ENCODE measurements at places on chromosomes 5 and 9.
A peak's percentile ranks its signal among the peaks of the same experiment; 100 is the strongest.

DNA sequence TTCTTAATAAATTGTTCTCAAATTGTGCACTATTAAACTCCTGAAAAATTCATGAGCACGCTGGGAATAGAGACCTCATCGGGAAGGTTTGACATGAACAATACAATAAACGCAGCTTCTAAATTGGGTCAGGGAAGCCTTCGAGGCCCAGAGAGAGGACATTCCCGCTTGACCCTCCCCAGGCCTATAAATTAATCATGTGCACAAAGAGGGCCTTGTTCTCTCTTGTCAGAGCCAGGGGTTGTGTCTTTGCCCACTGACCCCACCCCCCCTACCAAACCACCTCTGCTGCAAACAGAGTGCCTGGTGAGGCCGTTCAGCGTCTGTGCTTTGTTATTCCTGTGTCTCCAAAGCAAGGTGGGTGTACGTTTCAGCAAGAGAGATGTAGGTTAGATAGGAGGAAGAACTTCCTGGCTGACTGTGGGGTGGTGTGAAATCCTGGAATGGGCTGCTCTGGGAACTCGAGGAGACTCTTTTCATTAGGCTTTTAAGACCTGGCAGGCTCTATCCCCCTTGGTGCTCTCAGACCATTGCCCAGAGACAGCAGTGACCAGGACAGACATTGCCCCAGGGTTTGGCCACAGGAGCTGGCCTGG, 18.2 kb upstream of the DAB2IP start:
- no peak for DNase-seq

DNA sequence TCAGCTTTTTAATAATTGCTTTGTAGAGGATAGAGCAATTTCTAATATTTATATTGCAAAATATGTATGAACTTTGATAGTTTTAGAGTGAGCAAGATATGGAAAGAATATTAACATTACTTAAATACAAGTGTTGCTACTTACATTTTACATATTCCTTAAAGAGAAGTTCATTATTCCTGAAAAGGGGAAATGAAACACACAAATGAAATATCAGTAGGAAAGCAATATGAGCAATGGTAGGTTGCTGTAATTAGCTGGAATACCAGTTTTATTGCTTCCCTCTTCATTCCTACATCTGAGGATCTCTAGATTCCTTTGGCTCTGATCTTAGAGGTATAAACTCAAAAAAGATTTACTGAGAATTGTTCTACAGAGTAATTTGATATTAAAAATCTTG, 414.1 kb downstream of the FAM170A start:
- DNase-seq: no peak

DNA sequence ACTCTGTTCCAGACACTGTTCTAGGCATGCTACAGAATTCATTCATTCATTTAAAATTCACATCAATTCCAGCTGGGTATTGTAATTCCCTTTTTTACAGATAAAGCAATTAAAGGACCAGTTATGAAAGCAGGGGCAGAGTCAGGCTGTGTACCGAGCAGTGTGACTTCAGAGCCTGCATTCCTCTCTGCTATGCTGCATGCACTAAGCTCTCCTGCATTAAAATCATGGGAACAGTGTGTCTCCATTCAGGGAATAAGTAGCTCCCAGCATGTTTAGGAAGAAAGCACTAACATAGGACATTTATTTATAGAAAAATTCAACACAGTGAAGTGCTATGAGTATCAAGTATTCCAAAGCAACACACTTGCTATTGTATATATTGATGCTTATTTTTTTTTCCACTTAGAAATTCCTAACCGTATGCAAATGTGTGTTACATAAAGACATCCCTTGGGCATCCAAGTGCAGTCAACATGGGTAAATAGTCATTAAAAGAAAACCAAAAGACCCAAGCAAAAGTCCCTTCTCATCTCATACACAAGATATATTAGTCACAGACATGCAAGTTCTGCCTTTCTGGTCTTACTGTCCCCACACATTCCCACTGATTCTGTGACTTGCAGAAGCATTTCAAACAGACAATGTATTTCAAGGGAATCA, 173.7 kb downstream of the GABRB2 start:
- no peak for DNase-seq

GRCh38 chr9:129282272-129282671, 104.2 kb upstream of the IER5L start:
- DNase-seq: no peak

GRCh38 chr9:84849049-84849448, 179.5 kb downstream of the NTRK2 start:
- no peak for DNase-seq

GRCh38 chr5:32413466-32414263, 30.9 kb downstream of the ZFR start:
- DNase-seq: no peak

DNA sequence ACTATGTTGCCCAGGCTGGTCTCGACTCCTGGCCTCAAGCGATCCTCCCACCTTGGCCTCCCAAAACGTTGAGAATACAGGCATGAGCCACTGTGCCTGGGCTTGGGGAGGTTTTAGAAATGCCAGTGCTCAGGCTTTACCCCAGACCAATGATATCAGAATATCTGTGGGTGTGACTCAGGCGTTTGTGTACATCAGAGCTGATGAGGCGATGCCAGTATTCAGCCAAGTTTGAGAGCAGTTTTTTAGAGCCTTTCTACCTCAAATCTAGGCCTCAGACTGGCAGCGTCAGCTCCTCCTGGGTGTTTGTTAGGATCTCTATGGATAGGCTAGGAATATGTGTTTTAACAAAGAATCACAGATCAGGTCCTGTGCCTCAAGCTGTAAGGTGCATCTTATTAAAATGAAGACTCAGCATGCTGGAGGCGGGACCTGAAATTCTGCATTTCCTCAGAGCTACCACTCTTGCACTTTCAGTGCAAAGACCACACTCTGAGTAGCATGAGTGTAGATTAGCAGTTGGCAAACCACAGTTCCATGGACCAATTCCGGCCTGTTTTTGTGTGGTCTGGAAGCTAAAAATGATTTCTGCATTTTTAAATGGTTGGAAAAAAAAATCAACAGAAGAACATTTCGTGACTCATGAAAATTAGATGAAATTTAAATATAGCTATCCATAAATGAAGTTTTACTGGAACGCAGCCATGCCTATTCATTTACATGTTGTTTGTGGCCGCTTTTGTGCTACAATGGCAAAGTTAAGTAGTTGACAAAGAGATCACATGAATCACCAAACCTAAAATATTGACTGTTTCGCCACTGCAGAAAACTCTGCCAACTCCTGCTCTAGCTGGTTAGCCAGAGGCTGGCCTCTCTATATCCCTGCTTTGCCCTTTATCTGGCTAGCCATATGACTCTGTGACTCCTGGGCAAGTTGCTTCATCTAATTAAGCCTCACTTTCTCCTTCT, 92.2 kb downstream of the KLF4 start:
- peak; percentile 35 for DNase-seq

GRCh38 chr5:4275232-4275631, 679.6 kb downstream of the IRX1 start:
- DNase-seq: no peak

- no peak for DNase-seq
Observed at GRCh38 chr9:121357011-121357410, 13.0 kb downstream of the STOM start.

DNA sequence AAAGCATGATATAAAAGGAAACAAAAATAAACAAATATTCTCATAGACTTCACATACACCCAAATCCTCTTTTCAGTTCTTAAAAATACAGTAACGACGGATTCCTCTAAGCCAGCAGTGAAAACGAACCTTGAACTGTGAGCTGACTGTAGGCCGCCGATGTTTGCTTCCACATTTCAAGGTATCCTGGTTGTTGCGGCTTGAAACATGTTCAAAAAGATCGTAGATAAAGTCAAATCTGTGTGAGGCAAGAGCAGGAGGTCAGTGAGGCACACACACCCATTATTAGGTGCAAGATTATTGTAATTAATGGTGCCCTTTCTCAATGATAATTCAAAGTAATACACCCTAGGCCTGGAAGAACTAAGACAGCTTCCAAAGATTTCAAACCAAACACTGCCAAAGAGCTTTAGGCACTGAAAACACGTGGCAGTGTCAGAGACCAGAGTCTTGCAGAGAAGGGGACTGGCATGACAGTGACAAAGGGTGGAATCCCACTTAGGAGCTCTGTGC, 141.2 kb upstream of the RETREG1 start:
- DNase-seq: no peak

DNA sequence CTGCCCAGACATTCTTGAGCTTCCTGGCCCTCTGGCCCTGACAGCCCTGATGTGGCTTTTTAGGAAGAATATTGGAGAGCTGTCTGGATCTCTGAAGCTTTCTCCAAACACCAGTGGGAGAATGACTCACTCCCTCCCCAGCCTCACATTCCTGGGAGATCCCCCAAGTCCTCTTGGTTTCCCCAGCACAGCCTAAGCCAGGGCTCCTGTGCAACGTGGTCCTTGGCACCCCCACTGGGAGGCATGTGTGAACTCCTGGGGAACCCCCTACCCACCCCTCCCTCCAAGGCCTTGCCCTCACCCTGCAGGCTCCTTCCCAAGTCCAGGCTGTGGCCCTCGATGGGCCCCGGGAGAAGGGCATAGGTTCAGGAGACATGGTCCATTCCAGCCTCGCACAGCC, 12.7 kb downstream of the GLIPR2 start:
- DNase-seq: no peak

- DNase-seq: no peak
Observed at GRCh38 chr5:52705720-52706119, 82.0 kb upstream of the ITGA1 start.

DNA sequence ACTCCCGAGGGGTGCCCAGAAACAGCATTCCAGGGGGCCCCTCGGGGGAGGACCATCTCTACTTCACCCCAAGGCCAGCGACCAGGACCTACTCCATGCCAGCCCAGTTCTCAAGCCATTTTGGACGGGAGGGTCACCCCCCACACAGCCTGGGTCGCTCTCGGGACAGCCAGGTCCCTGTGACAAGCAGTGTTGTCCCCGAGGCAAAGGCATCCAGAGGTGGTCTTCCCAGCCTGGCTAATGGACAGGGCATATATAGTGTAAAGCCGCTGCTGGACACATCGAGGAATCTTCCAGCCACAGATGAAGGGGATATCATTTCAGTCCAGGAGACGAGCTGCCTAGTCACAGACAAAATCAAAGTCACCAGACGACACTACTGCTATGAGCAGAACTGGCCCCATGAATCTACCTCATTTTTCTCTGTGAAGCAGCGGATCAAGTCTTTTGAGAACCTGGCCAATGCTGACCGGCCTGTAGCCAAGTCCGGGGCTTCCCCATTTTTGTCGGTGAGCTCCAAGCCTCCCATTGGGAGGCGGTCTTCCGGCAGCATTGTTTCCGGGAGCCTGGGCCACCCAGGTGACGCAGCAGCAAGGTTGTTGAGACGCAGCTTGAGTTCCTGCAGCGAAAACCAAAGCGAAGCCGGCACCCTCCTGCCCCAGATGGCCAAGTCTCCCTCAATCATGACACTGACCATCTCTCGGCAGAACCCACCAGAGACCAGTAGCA, 83.9 kb downstream of the GOLPH3 start:
- DNase-seq: no peak

DNA sequence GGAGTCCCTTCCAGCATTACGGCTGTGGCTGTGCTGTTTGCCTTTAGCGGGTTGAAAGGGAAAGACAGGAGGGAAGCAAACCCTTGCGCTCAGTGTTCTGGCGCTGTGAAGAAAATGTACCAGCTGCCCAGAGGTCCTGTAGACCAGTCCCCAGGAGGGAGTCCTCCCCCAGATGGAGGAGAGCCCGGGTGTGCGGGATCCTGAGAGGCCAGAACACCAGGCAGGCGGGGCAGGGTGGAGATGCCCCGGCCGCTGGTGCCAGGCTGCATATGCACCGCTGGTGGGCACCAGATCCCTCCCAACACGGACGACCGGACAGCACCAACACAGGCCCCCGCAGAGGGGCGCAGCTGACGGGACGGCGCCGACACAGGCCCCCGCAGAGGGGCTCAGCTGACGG, 37.2 kb upstream of the SLC9A3 start:
- no peak for DNase-seq

DNA sequence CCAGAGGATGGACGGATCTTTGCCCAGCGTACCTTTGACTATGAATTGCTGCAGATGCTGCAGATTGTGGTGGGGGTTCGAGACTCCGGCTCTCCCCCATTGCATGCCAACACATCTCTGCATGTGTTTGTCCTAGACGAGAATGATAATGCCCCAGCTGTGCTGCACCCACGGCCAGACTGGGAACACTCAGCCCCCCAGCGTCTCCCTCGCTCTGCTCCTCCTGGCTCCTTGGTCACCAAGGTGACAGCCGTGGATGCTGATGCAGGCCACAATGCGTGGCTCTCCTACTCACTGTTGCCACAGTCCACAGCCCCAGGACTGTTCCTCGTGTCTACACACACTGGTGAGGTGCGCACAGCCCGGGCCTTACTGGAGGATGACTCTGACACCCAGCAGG, 1.9 kb downstream of the PCDHGC5 start:
- no peak for DNase-seq

DNA sequence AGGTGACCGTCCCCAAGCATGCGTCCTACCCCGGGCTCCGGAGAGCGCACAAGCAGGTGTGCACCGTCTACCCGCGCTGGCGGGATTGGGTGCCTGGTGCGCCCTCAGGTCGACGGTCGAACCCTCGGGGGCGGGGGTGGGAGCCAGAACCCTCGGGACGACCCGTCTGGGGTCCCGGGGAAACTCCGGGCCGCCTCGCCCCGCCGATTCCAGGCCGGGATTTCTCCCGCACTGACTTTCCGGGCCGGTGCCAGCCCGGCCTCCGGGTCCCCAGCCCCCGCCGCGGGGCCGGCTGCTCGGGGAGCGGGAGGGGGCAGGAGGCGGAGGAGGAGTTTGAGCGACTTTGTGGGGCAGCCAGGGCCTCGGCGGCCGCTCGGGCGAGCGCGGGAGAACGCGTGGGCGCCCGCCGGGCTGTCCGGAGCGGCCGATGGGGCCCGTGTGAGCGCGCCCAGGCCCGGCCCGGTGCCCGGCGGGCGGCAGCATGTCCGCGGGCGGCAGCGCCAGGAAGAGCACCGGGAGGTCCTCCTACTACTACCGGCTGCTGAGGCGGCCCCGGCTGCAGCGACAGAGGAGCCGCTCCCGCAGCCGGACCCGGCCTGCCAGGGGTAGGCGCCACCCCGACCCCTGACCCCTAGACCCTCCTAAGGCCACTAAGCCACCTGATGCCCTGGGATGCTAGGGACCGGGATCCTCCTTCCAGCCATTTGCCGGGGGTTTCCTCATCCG, at the start of gene DAB2IP:
Gene DAB2IP, plus strand, starts transcription at position 340 of the 726 bp plus-strand sequence. Its CDS starts 142 bp downstream, at position 482.
- DNase-seq: no peak

DNA sequence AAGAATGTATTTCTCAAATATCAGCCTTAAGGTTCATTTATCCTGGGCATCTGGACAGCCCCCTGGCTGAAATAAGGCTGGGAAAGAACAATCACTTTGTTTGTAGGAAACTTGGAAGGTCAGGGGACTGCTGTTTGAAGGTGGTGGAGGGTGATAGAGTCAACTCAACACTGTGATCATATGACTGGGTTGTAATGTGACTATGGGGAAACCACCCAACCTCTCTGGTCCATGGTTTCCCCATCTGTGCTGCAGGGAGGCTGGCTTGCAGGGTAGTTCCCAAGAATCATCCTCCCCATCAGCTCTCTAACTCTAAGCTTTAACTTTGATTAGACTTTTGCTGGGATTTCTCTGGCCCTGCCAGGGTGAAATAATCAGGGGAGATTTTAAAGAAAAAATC, 10.0 kb downstream of the INSYN2B start:
- DNase-seq: no peak
